ENCODE measurements at places on chromosomes 1 and 21. TPM values are rescaled to one million over a fixed set of nuclear protein-coding genes. Genes with fewer than 3 reads are reported as not detected.

DNA sequence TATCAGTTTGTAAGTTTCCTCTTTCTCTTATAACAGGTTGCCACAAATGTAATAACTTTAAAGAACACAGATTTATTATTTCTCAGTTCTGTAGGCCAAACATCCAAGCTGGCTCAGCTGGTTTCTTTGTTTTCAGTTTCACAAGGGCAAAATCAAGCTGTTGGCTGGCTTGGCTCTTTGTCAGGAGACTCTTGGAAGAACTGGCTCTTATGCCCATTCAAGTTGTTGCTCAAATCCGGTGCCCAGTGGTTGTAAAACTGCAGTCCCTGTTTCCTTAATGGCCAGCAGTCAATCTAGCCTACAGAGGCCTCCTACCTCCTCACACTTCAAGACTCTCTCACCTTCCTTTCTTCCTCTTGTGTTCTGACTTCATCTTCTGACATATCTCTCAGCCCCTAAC is 1171.0 kb downstream of the MRPL39 start:
- no peak for DNase-seq

- no peak for DNase-seq
These were observed 30.3 kb upstream of the DNAJC11 start for GRCh38 chr1:6731905-6732304.

DNA sequence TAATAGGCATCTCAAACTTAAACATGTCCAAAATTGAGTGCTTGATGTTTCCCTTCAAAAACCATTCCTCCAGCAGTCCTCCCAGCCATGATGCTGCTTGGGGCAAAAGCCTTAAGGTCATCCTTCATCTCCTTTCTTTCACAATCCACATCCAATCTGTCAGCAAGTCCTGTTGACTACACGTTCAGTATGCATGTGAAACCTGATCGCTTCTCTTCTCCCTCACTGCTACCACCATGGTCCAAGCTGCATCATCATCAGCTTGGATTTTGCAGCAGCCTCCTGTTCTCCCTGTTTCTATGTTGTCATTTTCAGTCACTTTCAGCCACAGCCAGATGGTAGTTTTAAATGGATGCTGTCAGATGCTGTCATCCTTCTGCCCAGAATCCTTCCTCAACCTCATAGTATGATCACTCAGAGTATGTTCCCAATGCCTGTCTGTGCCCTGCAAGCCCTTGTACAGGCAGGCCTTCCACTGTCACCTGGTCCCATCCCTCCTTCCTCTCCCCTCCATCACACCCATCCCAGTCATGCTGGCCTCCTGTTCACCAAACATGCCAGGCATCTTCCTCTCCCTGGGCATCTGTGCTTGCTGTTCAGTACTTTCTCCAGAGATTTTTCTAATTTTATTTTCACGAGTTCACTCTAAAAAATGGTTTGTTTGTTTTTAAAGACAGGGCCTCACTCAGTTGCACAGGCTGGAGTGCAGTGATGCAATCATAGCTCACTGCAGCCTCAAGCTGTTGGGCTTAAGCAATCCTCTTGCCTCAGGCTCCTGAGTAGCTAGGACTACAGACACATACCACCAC is 66.0 kb downstream of the SYDE2 start:
- DNase-seq, result no peak

DNA sequence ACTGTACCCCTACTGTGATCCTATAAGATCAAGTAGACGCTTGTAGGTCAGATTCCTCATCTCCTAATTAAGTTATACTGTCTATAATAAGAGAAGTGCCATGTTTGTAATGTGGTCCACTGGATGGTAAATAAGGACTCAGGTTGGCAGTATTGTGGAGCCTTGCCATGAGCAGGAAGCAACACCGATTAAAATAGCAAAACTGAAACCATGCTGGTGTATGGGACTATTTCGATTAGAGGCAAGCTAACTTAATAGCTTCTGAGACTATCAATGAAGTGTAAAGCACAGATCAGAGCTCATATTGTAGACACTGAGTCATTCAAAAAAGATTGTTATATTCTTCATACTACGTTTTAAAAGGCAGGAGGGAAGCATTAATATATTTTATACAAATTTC is 348.8 kb downstream of the HHAT start:
- no peak for DNase-seq

- no peak for DNase-seq
These were observed 39.6 kb downstream of the MORN1 start for GRCh38 chr1:2351723-2352122.

DNA sequence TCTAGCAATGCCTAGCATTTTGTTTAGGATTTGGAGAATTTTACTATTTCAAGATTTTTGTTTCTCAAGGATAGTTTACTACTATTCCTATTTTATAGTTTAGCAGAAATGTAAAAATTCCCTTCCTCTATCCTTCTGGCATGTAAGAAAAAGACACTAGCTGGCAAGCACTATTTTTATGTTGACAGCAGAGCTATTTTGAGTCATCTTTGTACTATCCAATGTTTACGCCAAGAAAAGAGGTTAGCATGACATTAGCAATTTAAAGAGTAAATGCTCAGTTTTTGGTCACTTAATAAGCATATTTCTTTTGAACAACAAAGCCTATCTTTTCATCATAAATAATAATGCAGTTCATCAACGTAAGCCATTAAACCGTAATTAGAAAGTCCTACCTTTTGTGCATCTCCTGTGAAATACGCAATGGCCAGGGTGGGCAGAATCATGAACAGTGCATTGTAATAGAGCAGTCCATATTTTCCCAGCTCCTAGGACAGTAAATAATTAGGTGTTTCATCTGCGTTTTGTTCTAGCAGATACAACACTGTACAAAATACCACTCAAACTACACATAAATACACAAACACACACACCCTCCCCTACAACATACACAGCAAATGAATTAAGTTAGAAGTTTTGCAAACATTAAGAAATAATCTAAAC is 12.0 kb downstream of the SLC35D1 start:
- no peak for DNase-seq

DNA sequence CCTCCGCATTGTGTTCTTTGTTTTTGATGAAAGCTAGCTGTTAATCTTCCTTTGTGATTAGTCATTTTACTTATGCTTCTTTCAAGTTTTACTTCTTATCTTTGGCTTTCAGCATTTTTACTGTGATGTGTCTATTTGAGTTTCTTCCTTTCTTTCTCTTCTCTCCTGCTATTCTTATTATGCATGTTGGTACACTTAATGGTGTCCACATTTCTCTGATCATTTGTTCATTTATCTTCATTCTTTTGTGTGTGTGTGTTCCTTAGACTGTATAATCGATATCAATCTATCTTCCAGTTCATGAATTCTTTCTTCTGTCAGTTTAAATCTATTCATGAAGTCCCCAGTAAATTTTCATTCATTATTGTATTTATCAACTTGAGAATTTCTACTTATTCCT is 1650.3 kb downstream of the BRINP3 start:
- no peak for DNase-seq

GRCh38 chr1:233355841-233356704 is 28.5 kb downstream of the MAP3K21 start:
- no peak for DNase-seq

Gene OR2T33
- total RNA-seq, result not detected

Gene DDR2
- 0.12 TPM for total RNA-seq

Gene HCN3
- 9.0 TPM for total RNA-seq

Gene CD1C
- total RNA-seq, result 7.4 TPM

Gene NRDC
- 167 TPM for total RNA-seq

Gene KPRP
- not detected for total RNA-seq

Gene PTAFR
- total RNA-seq, result 4.7 TPM
